ENCODE measurements at places on chromosomes 5 and 9. TPM values are rescaled to one million over a fixed set of nuclear protein-coding genes. Genes with fewer than 3 reads are reported as not detected.

- no peak for DNase-seq
Observed at GRCh38 chr5:4561403-4561802, 578.7 kb upstream of the ADAMTS16 start.

DNA sequence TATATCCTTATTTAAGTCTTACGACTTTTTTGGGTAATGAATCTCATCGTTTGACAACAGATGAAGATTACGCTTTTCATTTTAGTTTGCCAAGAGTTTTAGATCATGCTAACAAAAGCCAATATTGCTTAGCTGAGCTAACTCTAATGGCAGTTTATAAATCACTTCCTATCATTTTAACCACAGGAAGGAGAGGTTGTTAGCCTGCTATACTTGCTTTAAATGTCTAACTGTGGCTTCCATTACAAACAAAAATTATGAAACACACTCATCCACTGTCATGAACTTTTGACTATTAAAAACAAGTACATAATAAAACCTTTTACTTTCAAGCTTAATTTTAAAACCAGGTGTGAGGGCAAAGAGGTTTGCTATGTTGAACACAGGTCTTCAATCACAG lies 53.7 kb upstream of the ANKH start:
- DNase-seq: no peak

- no peak for DNase-seq
Observed at GRCh38 chr5:146718609-146719008, 159.9 kb downstream of the PPP2R2B start.

GRCh38 chr5:153676406-153676805 lies 185.9 kb downstream of the GRIA1 start:
- DNase-seq: no peak

The GABRB2 gene
- total RNA-seq: 0.13 TPM

GRCh38 chr5:142743592-142744441 lies 26.4 kb upstream of the ARHGAP26 start:
- DNase-seq: no peak

The PCDHA5 gene
- total RNA-seq: 0.27 TPM

The GPX3 gene
- total RNA-seq: 1,443 TPM

The PAXX gene
- 46.6 TPM for total RNA-seq

GRCh38 chr5:72302171-72302570 lies 17.9 kb downstream of the MRPS27 start:
- DNase-seq: no peak

The RANBP17 gene
- total RNA-seq: 14.8 TPM

- no peak for DNase-seq
Observed at GRCh38 chr5:130729541-130729940, 435.5 kb downstream of the HINT1 start.

The REXO4 gene
- 23.8 TPM for total RNA-seq
